Left forelimb (tissue), 1 donor: ENCODE measurements at places on chromosomes 11 and 22.

- no peak for DNase-seq
Observed at GRCh38 chr22:32951076-32951806, 106.9 kb downstream of the SYN3 start.

GRCh38 chr22:24937114-24937513 lies 9.4 kb downstream of the LHFPL7 start:
- no peak for DNase-seq

DNA sequence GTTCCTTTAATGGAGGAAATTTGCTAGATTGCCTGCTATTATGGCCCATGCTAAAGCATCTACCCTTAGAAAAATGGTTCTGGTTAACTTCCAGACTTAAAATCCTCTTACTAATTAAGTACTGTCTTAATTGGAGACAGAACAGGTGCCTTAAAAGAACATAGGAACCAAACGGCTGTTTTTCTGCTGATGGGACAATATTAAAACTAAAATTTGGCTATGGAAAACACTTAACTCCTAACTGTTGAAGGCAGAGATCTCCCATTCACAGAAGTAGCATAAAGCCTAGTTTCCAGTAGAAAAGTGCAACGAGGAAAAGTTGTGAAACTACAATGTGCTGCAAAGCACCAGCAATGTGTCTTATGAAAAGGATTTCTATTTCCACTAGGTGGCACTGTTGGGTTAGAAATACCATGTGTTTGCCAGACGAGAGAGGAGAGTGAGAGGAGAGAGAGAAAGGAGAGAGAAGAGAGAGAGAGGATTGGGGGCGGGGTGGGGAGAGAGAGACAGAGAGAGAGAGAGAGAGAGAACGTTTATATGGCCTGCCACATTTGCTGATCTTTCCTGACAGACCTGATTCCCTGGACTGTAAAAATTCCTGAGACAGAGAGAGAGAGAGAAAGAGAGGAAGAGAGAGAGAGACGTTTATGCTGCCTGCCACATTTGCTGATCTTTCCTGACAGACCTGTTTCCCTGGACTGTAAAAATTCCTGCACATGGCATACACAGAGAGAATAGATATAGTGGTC lies 51.5 kb downstream of the FAM181B start:
- DNase-seq, result no peak

GRCh38 chr11:10204021-10204420 lies 90.0 kb downstream of the SBF2 start:
- no peak for DNase-seq

DNA sequence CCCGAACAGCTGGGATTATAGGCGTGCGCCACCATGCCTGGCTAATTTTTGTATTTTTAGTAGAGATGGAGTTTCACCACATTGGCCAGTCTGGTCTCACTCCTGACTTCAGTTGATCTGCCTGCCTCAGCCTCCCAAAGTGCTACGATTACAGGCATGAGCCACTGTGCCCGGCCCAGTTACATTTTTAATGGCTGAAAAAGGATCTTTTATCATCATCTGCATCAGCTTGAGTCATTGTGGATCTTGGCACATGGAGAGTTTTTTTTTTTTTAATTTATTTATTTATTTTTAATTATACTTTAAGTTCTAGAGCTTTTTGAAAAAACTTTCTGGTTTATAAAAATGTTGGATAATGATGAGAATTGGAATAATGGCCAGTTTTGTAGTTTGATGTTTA lies 8.6 kb downstream of the IGHMBP2 start:
- no peak for DNase-seq

DNA sequence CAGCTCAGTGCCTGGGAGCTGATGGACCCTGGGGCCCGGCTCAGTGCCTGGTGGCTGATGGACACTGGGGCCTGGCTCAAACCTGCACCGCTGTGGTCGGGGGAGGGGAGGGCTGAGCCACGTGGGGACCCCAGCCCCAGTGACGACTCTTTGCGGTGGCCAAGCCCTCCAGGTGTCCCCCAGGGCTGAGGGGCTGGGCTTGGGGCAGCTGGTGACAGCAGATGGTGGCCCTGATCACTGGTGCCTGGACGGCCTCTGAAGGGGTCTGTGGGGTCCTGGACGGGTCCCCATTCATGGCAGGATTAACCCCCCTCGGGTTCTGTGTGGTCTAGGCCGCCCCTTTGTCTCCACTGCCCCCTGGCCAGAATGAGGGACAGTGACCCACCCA lies 3.4 kb upstream of the MUC5B start:
- DNase-seq, result peak; percentile 51

DNA sequence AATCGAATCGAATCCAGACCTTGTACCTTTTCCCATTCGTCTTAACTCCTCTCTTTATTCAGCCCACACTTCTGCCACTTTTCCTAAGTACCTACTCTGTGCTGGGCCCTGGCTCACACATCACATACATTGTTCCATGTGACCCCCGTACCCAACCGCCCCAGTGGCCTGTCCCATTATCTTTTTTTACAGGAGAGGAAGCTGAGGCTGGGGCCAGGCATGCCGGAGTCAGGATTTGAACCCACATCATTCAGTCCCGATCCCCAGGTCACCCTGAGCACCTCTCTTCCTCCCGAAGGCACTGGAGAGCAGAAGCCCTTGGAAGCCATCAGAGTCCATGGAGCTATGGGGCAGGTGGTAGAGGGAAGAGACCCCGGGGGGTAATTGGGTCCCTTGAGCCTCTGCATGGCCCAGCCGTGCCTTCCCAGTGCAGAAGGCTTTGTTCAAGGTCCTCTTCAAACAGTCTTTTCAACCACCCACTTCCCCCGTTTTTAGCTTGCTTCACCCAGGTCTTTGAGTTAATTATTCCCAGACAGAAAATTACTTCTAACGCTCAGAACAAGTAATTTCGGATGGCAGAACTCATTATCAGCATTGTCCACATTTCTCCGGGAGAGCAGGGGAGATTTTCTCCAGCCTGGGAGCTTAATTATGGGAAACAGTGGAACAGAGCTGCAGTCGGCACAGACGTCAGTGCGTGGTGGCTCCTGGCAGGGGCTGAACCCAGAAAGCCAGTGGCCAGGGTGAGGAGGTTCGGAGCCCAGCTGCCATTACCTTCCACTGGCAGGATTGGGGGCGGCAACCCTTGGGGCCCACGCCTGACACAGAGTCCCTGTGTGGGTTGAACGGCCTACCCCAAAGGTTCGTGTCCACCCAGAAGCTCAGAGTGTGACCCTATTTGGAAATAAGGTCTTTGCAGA lies 82.4 kb upstream of the RTL6 start:
- DNase-seq, result peak; percentile 20

DNA sequence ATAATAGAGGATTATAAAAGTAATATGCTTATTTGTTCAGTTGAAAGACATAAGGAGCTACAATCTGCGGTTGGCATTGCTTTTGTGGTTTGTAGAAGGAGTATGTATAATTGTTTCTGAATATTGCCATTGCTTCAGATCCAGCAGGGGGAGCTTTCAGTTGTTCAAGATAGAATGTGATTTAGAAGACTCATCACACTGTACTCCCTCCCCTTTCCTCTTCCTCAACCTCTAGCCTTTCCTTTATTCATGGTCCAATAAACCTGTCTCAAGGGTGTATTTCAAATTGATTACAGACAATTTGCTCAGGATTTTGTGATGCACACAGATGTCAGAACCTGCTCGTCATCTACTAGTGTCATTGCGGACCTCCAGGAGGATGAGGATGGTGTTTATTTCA lies 9.8 kb downstream of the PRMT3 start:
- no peak for DNase-seq

DNA sequence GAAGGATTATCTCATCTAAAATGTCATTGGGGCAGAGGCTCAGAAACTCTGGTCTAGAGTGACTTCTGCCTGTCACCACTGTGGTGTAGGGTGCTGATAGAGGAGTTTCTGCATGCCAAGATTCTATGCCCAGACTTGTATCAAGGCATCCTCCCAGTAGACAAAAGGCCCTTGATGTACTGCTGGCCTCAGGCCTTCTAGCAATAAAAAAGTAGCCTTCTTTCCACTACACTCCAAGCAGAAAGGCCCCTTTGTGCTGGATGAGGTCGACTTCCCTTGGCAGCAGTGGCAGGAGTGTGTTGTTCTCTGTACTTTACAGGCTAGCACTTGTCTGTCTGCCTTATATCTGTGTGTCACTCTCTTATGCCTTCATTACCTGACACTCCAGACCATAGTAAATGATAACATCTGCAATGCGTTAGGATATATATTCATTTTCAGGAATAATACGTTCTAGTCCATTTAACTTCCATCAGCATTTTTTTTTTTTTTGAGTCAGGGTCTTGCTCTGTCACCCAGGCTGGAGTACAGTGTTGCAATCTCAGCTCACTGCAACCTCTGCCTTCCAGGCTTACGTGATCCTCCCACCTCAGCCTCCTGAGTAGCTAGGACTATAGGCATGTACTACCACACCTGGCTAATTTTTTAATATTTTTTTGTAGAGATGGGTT lies 49.5 kb upstream of the RRM1 start:
- DNase-seq, result no peak

DNA sequence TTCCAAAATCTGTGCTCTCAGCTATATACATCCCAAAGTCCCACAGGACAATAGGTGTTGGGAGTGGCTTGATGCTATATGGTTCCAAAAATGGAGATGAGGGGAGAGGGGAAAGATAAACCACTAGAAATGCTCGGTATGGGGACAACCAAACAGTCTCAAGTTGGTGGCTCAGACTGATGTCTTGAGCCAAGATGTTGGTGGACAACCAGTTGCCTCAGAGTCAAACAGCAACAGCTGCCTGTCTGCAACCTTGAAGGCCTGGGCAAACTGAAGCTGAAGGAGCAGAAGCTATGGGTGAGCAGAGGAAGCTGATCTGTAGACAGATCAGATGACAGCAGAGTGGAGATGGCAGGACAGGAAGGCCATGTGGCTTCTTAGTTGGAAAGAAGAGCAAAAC lies 4.0 kb downstream of the RRP8 start:
- DNase-seq, result no peak

GRCh38 chr11:44110231-44110679 lies 14.8 kb downstream of the EXT2 start:
- no peak for DNase-seq
